Caudate nucleus (tissue), 63 donors: ENCODE measurements at places on chromosomes 5 and 9.

GRCh38 chr5:172821340-172821985, 12.6 kb upstream of the ERGIC1 start:
- no peak for DNase-seq

- no peak for DNase-seq
Measured at GRCh38 chr5:149485655-149486615, 65.3 kb downstream of the CSNK1A1 start.

GRCh38 chr9:13705373-13705772, 425.9 kb upstream of the MPDZ start:
- no peak for DNase-seq

DNA sequence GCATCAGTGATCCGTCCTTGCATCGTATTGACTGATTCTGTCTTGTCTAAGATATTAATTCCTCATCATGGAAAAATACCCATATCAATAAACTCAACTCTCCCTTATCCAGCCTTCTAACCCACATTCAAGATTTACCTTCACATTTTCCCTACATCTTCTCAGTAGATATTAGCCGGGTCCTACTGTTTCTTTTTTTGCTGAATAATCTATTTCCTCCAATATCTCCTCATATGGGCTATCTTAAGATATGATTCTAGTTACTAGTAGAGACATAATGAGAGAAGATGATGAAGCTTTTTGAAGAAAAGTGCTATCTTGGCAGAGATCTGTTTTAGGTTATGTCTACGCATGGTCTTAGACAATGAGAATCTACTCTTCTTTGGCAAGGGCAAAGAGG, 785.8 kb downstream of the BRINP1 start:
- DNase-seq = no peak

DNA sequence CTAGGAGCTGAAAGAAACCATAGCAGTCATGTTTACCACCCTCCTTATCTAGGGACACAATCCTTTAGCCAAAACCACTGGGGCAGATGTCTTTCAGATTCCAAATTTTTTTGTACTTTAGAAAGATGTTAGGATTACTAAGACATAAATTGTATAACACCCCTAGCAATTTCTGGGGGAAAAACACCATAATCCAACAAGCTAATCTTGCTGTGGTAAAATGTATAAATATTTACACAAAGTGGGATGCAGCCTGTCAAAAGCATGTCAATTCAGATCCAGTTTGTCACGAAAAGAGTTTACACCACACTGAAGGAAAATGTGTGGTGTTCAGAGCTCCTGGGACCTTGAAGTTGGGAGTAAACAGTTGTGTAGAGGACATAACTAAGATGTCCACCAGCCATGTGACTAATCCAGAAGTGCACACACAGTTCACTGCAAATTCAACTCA, 274.3 kb downstream of the ADAMTSL1 start:
- no peak for DNase-seq

DNA sequence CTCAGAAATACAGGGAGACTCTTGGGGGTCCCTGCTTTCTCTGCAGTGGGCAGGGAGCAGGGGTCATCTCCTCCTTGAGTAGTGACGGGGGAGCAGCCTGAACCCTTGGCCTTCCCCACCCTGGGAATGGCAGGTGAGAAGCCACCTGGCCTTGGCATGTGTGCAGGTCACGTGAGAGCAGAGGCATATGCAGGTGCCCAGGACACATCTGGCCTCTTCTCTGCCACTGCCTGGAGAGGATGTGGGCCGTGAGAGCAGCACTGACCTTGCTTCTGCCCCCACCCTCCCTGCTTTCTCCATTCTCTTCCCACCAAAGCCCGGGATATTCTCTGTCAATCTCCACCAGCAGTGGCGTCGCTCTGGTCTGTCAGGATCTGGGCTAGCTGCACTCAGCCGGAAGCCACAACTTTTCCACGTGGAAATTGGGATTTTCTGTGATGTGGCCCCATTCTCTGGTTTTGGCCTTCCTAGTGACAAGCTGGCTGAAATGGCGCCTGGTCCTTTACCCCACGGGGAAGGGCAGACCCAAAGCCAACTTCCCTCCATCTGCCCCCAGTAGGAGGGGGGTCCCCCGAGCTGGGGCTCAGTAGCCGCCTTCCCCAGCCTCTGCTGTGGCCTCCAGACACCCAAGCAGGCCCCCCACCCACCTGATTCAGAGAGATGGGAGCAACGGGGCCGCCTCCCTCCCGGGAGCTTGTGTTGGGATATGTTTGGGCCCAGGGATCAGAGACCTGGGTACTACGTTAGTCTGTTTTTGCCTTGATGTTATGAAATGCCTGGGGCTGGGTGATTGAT, 70.4 kb upstream of the FCN1 start:
- DNase-seq = no peak

- peak; percentile 46 for DNase-seq
Measured at GRCh38 chr9:121960665-121961064, 132.4 kb downstream of the TTLL11 start.

DNA sequence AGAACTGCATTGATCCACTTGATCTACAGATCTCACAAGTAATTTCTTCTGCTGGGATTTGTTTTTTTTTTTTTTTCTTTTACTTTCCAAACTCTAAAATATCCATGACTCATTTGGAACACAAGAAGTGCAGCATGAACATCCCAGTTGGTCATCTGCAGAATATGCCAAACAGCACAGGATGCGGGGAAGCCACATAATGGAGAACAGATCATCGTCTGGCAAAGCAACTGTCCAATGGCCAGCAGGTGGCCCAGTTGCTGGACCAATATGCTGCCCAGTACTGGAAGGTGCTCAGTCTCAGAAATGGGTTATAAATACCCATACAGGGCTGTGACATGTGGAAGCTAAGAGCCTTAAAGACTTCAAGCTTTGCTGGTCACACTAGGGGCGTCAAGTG, 221.3 kb upstream of the TAS2R1 start:
- DNase-seq = no peak

GRCh38 chr5:93636837-93637236, 53.8 kb downstream of the NR2F1 start:
- no peak for DNase-seq

GRCh38 chr9:136942881-136943230, 1.7 kb downstream of the FBXW5 start:
- DNase-seq = no peak

- no peak for DNase-seq
Measured at GRCh38 chr9:100099722-100100042, 639 bp downstream of the INVS start.

- no peak for DNase-seq
Measured at GRCh38 chr9:107627781-107628180, 138.2 kb upstream of the KLF4 start.

DNA sequence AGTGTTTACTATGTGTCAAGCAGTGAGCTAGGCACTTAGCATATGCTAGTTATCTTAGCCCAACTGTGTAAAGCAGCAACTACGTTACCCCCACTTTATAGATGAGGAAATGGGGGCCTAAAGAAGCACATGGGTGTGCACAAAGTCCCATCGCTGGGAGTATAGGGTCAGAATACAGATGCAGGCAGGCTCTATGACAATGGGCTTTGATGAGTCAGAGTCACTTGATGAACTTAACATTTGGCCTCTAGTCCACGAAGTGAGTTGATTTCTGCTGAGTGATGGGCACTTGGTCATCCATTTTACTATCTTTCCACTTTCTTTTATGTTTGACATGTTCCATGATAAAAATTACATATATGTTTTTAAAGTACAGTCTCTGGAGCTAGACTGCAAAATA, 204.3 kb downstream of the TRIM32 start:
- DNase-seq = no peak

- DNase-seq = no peak
Measured at GRCh38 chr9:17531642-17532254, 47.1 kb upstream of the SH3GL2 start.

DNA sequence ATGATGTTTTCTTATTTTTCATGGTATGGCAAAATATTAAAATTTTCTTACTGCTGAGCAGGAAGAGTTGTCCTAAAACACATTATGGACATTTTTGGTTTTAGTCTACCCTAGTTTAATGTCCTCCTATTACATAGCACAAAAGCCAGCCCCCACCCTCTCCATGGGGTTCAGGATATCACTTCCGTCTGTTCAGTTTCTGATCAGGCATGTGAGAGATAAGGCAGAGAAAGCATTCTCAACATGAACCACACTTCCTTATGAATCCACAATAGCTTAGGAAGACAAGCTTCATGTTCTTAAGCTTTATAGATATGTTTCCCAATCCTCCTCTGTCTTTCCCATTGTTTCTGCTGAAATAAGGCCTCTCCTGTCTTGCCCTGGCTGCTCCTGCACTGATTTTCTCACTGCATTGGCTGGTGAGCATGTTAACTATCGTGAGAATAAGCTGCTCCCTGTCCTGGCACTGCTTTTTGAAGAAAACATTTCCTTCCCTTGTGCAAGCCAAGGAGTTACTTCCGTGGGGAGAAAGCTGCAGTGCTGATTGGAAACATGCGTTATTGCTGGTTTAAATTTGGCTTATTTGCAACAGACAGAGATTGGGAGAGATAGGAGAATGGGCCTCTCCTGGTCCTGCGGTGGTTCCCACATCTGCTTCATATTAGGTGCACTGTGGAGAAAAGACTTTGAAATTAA, 260.3 kb upstream of the RPS23 start:
- no peak for DNase-seq

DNA sequence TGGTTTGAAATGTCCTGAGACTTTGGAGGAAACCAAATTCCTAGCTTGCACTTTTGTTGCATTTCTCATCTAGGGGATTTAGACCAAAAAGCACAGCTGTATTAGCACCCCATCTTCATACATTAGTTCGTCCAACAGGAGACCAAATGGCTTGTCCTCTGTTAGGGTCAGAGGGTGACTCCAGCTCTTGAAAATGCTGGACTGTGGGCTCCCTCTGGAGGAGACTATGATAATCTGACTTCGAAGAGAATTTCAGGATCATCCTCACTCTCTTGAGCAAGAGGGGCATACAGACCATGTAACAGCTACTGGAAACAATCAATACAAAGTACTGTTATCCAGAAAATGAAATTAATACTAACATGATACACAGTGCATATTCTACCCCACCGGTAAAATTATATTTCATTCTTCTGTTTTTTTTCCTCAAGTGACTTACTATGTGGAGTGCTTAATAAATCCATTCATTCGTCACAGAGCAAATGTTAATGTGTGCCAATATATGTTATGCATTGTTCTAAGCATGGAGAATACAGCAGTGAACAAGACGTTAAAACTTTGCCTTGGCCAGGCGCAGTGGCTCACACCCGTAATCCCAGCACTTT, 63.7 kb upstream of the PPP2CA start:
- DNase-seq = no peak

DNA sequence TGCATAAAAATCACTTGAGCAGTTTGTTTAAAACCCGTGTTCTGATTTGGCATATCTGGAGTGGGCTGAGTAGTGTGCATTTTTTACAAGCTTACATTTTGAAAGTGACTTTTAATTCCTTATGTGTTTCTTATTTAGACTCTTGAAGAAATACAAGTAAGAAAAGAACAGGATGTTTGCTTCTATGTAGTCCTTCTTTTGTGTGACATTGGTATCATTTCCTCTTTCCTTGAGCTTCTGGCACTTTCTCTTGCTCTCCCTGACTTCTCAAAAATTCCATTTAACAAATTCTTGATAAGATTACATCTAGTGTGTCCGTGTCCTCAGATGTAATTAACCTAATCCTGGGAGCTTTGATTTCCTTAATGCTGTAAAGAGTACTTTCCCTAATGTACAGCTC, 12.5 kb downstream of the GARNL3 start:
- DNase-seq = no peak

- no peak for DNase-seq
Measured at GRCh38 chr5:31939151-31939550, 235.0 kb downstream of the GOLPH3 start.

DNA sequence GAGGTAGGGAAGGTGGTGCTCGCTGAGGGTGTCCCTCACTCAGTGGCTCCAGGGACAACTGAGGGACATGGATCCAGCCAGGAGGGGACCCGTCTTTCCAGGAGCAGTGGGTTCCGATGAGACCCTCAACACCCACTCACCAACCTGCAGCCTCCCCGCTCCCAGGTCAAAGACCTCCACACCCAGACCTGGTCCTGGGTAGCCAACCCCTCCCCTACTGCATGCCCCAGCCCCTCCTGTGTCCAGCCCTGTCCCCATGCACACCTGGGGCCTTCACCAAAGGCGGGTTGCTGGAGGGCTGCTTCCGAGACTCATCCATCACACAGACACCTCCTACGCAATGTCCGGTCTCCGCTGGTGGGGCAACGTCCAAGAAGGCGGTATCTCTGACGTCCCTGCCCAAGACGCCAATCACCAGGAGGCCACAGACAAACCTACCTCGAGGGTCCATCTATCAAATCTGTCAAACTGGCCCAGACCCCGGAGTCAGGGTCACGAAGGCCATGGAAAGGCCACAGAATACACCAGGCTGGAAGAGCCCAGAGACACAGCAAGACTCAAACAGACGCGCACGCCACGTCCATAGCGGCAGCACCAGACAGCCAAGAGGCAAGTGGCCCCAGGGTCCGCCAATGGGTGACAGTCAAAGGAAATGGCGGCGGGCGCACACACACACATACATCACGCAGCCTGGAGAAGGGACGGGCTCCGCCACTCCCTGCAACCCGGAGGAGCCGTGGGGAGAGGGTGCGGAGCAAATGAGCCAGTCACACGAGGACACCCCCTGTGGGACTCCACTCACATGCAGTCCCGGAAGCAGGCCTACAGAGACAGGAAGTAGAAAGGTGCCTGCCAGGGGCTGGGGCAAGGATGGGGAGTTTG, 10.8 kb downstream of the NACC2 start:
- DNase-seq = no peak

DNA sequence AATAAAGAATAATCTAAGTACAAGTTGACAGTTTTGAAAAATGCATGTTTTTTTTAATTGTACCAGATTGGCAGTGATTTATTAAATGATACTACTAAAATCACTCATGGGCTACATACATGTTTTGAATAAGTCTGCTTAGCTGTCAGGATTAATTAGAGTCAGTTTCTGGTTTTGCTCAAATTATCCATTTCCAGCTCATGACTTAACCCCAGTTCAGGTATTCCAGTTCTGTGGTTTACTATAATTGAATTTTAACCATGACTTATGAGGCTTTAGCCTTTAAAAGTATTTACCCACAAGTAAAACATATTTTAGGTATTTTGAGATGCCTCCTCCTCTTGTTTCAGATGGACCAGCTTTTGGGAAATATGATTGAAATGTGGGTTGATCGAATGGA, 17.8 kb upstream of the LRRC70 start:
- no peak for DNase-seq

DNA sequence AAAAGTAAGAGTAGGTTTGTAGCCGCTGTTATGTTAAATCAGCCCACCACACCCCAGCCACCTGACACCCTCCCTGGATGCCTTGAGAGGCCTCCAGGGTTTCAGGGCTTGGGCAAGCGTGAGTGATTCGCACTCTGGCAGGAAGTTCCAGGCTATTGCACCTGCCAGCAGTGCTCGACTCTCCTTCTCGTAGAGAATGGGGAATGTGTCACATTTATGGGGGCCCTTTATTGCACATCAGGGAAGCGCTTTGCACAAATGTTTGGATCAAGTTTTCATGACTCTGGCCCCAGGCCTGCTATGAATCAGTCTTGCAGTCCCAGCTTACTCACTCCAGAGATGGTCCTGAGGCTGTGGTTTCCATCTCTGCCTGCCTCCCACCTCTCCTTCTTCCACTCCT, 66.1 kb upstream of the ADRA1B start:
- no peak for DNase-seq
